Activated T-helper 17 cell treated with anti-CD3 and anti-CD28 coated beads, Interleukin-2, amount 50 U/mL, for 72 hours (primary cell): ENCODE measurements at places on chromosomes 1 and 21.
A peak's percentile ranks its signal among the peaks of the same experiment; 100 is the strongest.

DNA sequence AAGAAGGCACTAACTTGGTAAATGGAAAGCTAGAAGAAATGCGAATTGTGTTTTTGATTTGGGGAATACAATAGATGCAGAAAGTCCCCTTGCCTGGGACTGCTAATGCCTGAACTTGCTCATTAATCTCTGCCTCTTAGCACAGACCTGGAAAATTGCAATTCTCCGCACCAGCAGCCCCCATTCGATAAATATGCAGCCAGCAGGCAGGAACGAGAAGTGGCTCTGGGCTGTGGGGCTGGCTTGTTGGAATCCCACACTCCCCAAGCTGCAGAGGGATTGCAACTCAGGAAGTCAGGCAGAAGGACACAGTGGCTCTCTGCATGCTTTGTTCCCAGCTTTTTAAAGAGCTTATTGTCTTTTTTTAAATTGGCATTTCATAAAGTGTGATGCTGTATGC lies 51.3 kb downstream of the PCP4 start:
- H3K27me3 ChIP-seq, result no peaks in the 10 kb centered on the region
- no peaks in the 10 kb centered on the region for H3K4me1 ChIP-seq
- no peak overlapping the region for H3K4me3 ChIP-seq
- no peaks in the 10 kb centered on the region for H3K36me3 ChIP-seq
- no peak overlapping the region for H3K27ac ChIP-seq

DNA sequence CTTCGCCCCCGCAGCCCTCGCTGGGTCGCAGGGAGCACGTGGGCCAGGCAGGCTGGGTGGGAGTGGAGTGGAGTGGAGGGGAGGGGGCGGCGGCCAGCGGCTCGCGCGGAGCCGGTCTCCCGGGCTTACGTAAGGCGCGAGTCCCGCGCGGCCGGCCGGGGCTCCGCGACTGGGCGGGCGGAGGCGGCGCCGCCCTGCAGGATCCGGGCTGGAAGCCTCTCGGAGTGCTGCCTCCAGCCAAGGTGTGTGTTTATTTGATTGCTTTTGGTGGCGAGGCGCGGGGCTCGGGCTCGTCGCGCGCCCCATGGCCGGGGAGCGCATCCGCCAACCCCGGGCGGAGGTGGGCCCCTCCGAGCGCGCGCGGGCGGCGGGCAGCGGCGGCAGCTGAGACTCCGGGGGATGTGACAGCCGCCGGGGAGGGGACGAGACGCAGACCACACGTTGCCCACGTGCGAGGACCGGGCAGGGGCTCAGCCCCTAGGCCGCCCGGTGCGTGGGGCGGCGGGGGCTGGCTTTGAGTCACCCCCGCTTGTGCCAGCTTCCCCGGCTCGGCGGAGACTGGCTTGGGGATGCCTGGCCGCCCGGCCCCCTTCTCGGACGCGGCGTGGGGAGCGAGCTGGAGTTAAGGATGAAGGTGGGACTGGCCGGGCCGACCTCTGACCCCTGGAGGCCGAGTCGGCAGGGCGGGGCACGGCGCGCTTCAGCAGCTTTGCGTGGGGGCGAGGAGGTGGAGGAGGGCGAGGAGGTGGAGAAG lies 402 bp upstream of the AK4 start:
- ATAC-seq, result peak; percentile 63
- H3K36me3 ChIP-seq, result peaks cover 37% of the 10 kb centered on the region
- H3K27ac ChIP-seq, result peak overlapping the region; percentile 74
- peak overlapping the region; percentile 94 for H3K4me3 ChIP-seq
- H3K27me3 ChIP-seq, result peaks cover 35% of the 10 kb centered on the region
- peaks cover 17% of the 10 kb centered on the region for H3K4me1 ChIP-seq

DNA sequence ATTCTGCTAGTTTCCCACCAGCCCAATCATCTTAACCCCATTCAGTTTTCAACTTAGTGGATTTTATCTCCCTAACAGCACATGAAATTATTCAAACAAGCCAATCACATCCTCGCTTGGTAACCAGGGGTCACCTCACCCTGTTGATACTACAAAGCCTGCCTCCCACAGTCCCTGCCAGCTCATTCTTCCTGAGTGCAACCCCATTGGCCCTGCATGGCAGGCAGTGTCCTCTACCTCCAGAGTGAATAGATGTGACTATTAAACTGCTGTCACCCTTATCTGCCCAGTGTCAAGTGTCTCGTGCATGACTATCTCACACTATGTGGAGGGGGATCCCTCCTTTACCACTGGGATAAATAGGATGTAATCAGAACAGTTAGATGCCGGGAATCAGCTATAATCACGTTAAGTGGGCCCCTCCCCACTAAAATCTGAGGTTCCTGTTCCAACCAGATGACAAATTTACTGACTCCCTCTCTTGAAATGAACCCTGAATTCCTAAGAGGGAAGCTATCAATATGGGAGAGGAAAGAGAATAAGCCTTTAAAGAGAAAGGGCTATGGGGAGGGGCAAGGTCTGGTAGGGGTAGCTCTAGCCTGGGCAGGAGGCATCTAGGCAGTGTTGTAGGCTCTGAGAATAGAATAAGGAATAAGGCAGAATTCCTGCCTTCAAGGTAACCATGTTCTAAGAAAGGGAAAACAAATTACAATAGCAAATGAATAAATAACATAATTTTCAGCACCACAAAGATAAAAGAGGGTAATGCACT lies 155.9 kb downstream of the SLC30A10 start:
- no peaks in the 10 kb centered on the region for H3K27me3 ChIP-seq
- no peak overlapping the region for H3K4me3 ChIP-seq
- ATAC-seq, result no peak

DNA sequence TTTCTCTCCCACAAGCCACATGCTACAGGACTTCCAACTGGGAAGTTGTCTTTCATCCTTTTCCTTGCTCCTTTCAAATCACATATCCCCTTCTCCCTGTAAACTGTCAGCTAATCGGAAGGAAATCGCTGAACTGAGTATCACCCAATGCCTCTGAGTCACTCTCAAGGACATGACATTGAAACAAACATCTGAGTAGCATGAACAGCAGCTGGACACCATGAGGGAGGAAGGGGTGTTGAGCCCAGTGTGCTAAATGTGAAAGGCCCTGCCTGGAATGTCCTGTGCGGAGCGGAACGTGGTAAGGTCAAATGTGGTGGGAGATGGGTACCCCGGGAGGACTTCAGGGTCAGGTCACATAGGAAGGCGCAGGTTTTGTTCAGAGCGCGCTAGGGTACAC lies at the start of gene OR2AJ1:
TSS of gene OR2AJ1 (plus strand) at position 22 of the 400 bp plus-strand sequence. CDS start 8,880 bp downstream, outside the sequence.
- H3K36me3 ChIP-seq, result no peaks in the 10 kb centered on the region
- ATAC-seq, result no peak
- H3K4me1 ChIP-seq, result no peaks in the 10 kb centered on the region
- no peak within 1 kb of the TSS for H3K27ac ChIP-seq
- peaks cover 4% of the 10 kb centered on the region for H3K27me3 ChIP-seq

DNA sequence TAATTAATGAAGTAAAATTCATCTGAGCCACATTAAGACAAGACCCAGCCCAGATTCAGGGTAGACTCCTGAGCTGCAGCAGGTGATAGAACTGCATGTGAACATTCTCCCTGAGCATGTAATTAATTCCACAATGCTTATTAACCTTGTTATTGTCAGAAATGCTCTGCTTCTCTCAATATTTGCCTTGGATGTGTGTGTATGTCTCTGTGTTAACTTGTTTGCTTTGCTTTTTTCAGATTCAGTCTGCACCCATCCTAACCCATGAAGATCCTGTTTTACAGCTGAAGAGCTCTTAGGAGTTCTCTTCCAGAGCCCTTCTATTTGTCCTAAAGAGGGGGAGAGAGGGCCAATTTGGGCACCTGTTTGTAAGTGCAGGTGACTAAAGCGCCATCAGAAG lies 143.2 kb upstream of the BMP8A start:
- no peaks in the 10 kb centered on the region for H3K4me1 ChIP-seq
- ATAC-seq, result no peak
- no peaks in the 10 kb centered on the region for H3K27me3 ChIP-seq
- H3K4me3 ChIP-seq, result no peak overlapping the region
- H3K27ac ChIP-seq, result peak overlapping the region; percentile 80
